ENCODE measurements at places on chromosomes 6 and 20.
A peak's percentile ranks its signal among the peaks of the same experiment; 100 is the strongest.

DNA sequence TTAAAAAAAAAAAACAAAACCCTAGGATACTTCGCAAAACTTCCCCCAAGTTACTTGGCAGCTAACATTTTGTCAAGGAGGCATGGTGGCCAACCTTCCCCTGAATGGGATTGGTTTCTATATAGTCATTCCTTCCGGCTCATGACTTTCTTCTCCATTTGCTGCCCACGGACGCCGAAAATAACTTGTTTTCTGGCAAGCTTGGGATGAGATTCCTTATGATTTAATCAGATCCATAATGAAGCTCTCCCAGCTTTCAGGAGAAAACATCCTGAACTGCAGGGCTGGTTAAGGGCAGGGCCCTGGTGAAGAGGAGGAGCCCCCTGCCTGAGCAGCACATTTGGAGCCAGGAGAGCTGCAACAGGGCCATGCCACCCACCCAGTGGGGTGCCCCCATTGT is 49.9 kb downstream of the PPP1R16B start:
- no peak for DNase-seq

GRCh38 chr6:2510316-2510715 is 240.4 kb downstream of the MYLK4 start:
- no peak for DNase-seq

DNA sequence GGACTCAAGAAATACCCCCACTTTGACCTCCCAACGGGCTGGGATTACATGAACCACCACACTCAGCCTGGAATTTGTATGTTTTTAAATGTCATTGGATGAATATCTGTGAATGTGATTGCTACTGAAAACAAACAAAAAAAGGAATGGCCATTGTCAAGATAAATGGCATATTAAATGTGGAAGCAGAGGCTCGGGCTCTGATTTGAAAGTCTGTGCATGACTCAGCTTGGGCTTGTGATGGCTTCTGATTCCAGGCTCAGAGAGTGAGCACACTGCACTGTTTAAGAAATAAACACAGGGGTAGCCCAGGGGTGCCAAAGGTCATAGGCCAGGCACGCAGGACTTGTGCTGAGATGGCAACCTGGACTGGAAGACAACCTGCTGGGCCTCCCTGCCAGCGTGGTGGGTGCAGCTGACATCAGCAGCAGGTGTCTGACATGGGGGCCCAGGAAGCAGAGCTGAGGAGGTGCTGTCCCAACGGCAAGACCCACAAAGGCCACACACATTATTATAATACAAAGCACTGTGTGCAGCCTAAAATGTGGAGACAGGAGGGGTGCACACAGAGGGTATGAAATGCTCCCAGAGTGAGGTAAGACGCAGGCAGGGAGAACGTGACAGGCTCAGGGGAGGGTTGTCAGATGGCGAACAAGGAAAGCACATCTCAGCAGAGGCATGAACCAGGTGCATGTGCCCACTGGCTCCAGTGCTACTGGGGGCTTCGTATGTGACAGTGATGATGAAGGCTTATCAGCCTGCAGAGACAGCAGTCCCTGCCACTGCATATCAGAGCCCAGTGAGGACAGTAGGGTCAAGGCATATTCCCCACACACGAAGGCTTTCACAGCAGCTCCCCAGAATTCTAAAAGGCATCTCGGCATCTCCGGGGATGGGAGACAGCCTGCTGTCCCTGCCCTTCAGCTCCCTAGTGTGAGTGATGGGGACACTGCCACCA is 169.4 kb downstream of the SYNDIG1 start:
- DNase-seq, result no peak

- DNase-seq, result no peak
Measured at GRCh38 chr6:4032475-4032874, 46.5 kb downstream of the FAM217A start.

DNA sequence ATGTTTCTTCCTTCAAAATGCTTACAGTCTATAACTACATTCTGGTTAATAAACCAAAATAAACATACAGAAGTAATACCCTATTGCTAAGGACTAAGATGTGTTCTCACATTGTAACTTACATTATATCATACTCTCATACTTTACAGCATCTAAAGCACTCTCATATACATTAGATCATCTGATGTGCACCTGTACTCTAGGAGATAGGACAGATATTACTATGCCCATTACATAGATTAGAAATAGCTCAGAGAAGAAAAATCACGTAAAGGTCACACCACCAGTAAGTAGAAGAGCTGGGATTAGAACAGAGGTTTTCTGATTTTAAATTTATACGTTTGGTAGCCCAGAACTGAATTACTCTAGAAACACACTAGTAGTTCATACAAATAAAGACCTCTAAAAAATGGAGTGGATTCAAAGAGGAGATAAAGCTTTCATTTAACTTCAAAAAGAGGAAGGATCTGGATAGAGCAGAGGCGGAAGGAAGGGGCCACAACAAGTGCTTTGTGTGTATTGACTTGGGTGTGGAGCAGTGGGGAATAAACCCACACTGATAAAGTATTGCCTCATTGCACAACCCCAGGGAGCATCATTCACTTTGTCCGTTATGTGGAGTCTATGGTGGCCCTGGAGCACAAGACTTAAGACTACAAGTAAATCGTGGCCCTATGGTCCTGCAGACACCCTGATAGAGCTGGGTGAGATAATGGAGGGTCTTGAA is 30.9 kb downstream of the SLC2A12 start:
- DNase-seq, result no peak

GRCh38 chr6:84766118-84766798 is 1.9 kb upstream of the TBX18 start:
- DNase-seq, result no peak

GRCh38 chr20:44309763-44310663 is 989 bp downstream of the FITM2 start:
- no peak for DNase-seq

- DNase-seq, result no peak
Measured at GRCh38 chr20:54474046-54474445, 1.3 kb upstream of the DOK5 start.

DNA sequence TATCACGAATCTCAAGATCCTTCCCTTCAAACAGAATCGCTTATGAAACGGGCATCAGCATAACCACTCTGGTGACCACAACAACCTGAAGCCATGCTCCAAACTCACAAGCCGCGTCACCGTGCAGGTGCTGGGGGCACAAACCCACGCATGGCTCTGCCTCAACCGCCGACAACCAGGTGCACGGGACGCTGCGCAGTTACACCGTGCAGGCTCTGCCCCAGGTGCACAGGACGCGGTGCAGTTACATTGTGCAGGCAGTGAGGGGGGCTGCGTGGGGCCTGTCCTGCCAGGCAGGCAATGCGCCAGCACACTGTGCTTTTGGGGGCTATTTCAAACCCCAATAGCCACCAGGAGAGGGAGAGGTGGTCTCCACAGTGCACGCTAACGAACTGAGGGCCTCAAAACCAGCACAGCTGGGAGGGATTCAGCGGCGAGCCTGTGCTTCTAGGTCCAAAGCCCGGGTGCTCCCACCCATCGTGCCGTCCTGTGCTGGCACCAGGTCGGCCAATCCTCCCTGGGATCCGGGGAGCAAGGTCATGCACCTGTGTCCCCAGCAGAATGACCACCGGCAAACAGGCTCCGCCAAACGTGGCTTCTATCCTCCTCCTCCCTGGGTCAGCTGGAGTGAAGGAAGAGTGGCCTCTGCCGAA is 35.8 kb downstream of the ZBTB46 start:
- no peak for DNase-seq

DNA sequence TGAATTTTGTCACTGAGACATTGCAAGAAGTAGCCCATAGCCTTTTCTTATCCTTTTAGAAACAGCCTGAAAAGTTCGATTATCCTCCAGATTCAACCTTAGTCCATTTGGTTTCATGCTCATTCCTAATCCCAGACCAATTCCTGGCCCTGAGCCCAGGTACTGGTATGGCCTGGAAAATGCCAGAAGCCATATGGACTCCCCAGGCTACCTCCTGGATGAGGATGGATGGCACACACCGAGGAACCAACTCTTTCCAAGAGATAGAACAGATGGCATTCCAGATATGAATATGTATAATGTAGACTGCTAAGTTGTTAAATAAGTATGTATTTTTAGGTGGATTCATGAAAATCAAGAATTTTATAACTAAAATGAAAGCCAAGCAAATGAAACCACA is 51.6 kb upstream of the SNAP25 start:
- no peak for DNase-seq

- no peak for DNase-seq
Measured at GRCh38 chr20:51536116-51537069, 6.1 kb downstream of the NFATC2 start.

DNA sequence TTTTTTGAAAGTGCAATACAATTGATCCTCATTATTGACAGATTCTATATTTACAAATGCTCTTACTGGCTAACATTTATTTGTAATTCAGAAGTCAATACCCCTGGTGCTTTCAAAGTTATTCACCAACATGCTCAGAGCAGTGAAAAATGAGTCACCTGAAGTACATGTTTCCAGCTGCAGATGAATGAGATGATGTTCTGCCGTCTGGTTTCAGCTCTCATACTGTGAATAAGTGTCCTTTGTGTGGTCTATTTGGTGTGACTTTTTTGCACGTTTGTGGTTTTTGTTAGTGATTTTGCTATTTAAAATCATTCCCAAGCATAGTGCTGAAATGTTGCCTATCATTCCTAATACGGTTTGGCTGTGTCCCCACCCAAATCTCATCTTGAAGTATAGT is 22.3 kb upstream of the EYA4 start:
- no peak for DNase-seq

- DNase-seq, result no peak
Measured at GRCh38 chr6:109309917-109310316, 72.3 kb downstream of the CD164 start.

DNA sequence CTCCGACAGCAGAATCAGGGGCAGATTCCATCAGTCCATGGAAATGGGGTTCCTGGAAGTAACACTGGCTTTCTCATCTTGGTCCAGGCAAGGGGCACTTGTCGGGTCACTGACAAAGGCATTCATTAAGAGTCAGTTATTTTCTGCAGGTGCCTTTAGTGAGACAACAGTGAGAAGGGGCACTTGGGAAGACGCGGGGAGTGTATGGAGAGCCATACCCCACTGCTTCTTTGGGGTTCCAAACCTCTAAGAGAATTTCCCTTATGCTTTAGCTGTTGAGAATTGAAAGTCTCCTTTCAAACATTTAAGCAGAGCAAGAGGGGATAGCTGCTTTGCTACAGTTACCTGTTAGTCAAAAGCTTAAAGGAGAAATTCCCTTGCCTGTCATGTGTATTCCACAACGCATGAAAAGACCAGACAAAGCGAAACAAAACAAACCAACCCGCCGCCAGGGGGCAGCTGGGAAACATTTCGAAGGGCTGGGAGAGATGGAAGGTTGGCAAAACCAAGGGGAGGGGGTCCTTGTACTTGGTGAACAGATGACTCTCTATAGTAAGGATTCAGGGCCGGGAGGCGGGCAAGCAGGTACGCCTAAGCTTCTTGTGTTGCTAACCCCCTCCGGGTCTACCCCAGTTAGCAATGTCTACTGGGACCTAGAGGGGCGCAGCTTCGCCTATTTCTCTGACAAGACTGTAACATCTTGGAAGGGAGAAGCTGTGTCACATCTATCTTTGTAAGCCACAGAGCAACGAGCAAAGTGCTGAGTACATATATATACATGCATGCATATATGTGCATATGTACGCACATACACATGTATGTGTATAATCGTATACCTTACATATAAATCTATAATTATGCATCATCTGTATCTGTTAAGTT is 474.9 kb upstream of the AGPAT4 start:
- DNase-seq, result peak; percentile 25

- no peak for DNase-seq
Measured at GRCh38 chr6:150087336-150087735, 18.4 kb upstream of the ULBP3 start.

GRCh38 chr6:142842418-142843261 is 102.3 kb downstream of the HIVEP2 start:
- no peak for DNase-seq

- no peak for DNase-seq
Measured at GRCh38 chr6:28748192-28748591, 175.6 kb downstream of the TRIM27 start.

DNA sequence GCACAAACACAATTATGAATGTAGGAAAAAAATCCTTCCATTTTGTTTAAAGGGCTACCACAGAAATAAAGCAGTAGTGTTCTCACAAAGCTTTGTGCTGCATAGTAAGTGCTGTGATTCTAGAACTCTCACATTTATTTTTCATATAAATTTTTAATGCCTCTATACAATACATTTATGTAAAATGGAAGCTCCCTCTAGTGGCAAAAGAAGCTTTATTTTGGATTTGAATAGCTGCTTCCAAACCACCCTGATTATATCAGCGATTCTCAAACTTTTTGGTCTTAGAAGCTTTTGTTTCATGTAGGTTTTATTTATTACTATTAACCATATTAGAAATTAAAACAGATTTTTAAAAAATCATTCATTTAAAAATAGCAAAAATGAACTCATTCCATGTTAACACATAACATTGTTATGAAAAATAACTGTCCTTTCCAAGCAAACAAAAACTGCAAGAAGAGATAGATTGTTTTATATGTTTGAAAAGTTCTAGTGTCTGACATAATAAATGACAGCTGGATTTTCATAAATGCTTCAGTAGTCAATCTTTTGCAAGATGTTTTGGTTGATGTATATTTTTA is 38.4 kb downstream of the HS3ST5 start:
- DNase-seq, result no peak

DNA sequence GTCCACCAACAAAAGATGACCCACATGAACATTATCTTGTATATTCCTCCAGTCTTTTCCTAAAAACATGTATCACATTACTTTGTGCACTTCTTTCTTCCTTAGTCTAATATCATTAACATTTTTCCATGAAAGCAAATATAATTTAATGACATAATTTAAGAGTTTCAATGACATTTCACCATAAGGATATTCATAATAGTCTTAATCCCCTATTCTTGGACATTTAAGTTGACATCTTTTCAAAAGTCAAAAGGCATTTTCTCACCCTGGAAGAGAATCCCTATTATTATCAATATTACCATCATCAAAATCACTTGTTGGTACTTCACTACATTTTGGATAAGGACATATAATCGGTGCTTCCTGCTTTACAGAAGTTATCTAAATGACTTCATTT is 31.3 kb downstream of the EPHA7 start:
- no peak for DNase-seq

- no peak for DNase-seq
Measured at GRCh38 chr6:122678841-122679240, 68.6 kb downstream of the PKIB start.

DNA sequence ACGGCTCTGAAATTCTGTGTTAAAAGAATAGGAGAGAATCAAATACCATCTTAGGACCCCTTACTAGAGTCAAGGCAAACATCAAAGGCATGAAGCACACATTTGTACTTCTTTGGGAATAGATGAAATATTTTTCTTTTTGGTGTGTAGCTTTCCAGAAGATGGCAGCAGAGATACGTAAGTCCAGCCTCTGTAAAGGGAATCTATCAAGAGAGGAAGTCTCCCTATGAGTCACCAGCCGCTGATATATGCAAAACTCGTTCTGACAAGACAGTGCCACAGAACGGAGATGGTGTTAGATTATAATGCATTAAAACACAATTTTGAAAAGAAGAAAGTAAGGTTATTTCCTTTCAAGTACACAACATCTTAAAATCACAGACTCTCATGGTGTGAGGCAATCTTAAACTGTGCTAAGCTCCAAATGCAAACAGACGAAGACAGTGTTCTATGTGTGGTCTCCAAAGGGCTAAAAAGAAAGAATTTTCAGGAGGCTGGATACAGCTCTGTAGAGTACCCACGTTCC is 120.0 kb upstream of the AGPAT4 start:
- peak; percentile 32 for DNase-seq
